ENCODE measurements at places on chromosomes 12 and 14.

GRCh38 chr12:114069507-114069906 is 103.4 kb upstream of the RBM19 start:
- DNase-seq: no peak

GRCh38 chr12:104596898-104597843 is 140.4 kb downstream of the CHST11 start:
- DNase-seq: no peak

DNA sequence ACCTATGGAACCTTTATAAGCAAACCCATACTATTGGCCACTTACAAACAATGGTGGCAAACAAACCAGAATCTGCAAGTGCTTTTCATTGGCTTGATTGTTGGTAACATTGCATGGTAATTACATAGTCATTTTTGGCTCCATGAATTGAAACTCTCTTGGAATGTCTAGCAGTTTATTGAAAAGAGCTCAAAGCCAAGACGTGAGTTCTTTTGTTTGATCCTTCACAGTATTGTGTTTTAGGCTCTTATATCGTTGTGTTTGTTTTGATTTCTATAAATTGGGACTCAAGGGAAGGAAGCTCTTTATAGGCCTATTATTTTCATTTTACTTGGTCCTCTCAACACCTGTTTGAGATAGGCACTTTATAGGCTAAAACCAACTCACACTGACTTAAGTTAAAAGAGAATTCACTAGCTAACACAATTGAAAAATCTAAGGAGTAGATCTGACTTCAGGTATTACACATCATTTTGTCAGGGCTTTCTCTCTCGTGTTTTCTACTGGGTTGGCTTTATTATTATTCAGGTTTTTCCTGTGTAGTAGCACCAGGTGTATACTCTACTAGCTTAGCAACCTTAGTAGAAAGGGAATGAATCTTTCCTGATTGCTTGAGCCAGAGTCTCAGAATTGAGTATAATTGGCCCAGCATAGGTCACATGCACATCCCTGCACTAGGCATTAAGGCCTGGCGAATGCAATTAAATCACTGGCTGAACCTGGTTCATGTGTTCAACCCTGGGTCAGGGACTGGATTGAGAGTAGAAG is 341.4 kb downstream of the RAD51B start:
- DNase-seq: no peak

DNA sequence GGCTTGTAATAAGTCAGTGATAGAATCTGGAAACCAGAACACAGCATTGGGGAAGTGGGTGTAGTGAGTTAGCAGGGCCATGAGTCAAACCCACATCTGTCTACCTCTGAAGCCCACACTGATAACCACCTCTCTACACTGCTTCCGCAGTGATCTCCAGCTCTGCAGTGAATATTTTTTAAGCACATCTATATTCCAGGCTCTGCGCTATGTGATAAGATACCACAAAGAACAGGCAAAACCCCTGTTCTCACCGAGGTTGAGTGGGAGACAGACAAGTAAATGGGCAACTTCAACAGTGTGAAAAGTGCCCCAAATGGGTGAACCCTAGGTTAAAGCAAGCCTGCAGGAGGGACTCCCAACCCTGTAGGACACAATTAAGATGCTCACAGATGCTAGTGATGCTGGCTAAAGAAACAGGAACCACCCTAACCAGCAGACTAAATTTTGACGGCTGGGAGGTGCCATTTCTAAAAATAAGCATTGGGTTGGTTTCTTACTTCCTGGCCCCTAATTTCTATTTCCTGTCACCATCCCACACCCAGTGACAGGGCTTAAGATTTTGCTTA is 375.0 kb downstream of the DPF3 start:
- no peak for DNase-seq

GRCh38 chr14:54647378-54647777 is 80.5 kb downstream of the SAMD4A start:
- DNase-seq: no peak

Measured in upper lobe of left lung (tissue), 6 donors.